ENCODE measurements at places on chromosomes 4 and X.

DNA sequence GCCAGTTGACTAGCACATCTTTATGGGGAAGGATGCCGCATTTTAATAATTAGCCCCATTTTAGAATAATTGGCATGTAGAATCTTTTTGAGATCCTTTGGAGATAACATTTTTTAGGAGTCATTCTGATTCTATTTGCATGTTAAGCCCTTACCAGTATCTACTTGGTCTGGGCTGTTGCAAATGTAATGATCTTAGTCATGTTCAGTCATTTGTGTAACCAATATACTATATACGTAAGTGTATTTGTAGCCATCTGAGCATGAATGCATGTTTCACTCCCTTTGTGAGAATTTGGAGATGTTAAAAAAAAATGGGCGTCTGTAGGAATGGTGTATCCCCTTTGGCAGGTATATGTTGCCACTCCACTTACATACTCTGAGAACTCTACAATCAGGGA lies 119.1 kb downstream of the TEX13A start:
- no peak overlapping the region for H3K4me3 ChIP-seq
- no peaks in the 10 kb centered on the region for H3K36me3 ChIP-seq
- H3K27ac ChIP-seq: no peak overlapping the region
- DNase-seq: no peak
- H3K27me3 ChIP-seq: no peaks in the 10 kb centered on the region

GRCh38 chr4:109836985-109837384 lies 9.2 kb downstream of the RRH start:
- no peaks in the 10 kb centered on the region for H3K4me1 ChIP-seq
- no peak overlapping the region for H3K27ac ChIP-seq
- H3K27me3 ChIP-seq: no peaks in the 10 kb centered on the region

DNA sequence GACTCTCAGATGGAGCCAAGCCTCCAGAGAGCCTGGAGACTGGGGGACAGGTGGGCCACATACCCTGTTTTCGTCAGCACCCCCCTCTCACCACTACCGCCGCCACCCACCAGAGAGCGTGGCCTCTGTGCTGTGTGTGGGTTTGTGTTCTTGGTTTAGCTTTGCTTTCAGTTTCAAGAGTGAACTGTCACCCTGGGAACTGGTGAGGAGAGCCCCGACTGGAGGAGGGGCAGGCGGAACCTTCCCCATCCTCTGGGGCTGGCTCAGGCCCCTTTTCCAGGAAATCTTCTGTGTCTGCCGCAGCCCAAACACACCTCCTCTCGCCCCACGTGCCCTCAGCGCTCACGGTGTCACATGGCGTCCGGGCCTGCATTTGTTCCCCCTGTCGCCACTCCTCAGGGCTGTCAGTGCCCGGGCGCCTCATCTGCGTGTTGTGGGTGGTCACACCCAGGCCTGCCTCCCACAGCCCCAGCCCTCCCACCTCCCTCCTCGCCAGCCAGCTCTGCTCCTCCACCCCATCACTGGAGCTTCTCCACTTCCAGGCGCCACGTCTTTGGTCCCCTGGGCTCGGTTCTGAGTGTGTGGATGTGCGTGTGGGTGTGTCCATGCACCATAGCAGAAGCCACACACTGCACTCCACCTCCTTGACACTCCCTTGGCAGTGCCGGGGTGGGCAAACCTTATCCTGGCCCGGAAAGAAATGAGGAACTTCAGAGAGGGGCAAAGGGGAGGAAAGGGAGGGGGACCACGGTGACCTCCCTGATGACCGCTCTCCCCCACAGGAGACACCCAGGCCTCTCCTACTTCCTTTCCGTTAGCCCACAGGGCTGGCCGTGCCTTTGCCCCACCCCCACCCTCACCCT lies 27.8 kb downstream of the ELF4 start:
- H3K4me3 ChIP-seq: peak overlapping the region; percentile 11
- no peaks in the 10 kb centered on the region for H3K27me3 ChIP-seq
- DNase-seq: peak; percentile 60

DNA sequence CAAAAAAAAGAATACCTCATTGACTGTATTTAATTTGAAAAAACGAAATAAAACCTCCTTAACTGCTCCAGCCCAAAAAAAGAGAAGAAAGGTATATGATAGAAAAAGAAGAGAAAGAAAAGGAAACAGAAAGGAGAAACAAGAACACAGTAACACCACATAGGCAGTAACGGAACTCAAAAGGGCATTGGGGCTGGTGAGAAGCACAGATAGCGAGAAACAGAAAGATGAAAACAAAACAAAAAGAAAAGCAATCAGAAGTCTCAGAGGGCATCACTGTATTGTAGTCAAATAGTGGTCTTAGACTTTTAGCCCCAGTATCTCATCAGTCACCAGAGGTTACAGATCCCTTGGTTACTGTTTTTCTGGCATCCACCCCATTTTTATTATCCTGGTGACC lies 88.6 kb downstream of the NFKB1 start:
- H3K4me1 ChIP-seq: no peaks in the 10 kb centered on the region
- no peak overlapping the region for H3K4me3 ChIP-seq
- H3K27me3 ChIP-seq: no peaks in the 10 kb centered on the region
- H3K27ac ChIP-seq: no peak overlapping the region
- no peak for DNase-seq
- peaks cover 24% of the 10 kb centered on the region for H3K36me3 ChIP-seq

GRCh38 chr4:140635606-140636005 lies 66.8 kb upstream of the UCP1 start:
- no peak overlapping the region for H3K27ac ChIP-seq
- H3K27me3 ChIP-seq: no peaks in the 10 kb centered on the region
- no peak overlapping the region for H3K4me3 ChIP-seq
- peak; percentile 63 for DNase-seq

- H3K36me3 ChIP-seq: no peaks in the 10 kb centered on the region
- peak overlapping the region; percentile 73 for H3K27ac ChIP-seq
- DNase-seq: peak; percentile 84
- peak overlapping the region; percentile 70 for H3K4me3 ChIP-seq
- peaks cover 24% of the 10 kb centered on the region for H3K4me1 ChIP-seq
- no peaks in the 10 kb centered on the region for H3K27me3 ChIP-seq
Observed at GRCh38 chr4:126916626-126917140, 716.1 kb upstream of the INTU start.
